GM12864 (cell line): ENCODE measurements at places on chromosomes 12 and 14.

DNA sequence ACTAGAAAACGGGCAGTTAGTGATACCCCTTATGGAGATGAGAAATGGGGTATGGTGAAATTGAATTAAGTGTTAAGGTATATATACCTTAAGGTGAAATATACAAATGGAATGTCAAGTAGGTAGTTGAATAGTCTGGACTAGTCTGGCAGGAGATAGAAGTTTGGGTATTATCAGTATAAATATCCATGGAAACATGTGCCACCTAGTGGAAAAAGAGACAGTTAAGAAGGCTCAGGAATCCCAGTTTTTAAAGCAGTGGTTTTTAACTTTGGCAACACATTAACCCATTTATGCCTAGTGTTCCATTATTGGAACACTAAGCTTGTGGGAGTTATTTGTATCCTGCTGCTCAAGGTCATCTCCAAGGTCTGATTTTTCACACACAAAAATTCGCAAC lies 38.6 kb upstream of the TPH2 start:
- DNase-seq, result no peak

- DNase-seq, result no peak
Measured at GRCh38 chr12:99619389-99620158, 28.0 kb upstream of the GARIN6 start.

DNA sequence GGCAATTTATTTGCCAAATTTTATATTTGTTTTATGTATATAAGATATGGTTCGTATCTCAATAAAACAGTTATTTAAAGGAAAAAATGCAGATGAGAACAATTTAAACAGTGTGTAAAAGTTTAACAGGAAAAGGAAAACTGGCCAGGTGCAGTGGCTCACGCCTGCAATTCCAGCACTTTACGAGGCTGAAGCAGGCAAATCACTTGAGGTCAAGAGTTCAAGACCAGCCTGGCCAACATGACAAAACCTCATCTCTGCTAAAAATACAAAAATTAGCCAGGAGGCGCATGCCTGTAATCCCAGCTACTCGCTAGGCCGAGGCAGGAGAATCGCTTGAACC lies 22.3 kb downstream of the G2E3 start:
- no peak for DNase-seq

GRCh38 chr14:104295681-104296387 lies 157.4 kb downstream of the KIF26A start:
- no peak for DNase-seq

- no peak for DNase-seq
Measured at GRCh38 chr12:39395866-39396265, 47.1 kb downstream of the KIF21A start.

DNA sequence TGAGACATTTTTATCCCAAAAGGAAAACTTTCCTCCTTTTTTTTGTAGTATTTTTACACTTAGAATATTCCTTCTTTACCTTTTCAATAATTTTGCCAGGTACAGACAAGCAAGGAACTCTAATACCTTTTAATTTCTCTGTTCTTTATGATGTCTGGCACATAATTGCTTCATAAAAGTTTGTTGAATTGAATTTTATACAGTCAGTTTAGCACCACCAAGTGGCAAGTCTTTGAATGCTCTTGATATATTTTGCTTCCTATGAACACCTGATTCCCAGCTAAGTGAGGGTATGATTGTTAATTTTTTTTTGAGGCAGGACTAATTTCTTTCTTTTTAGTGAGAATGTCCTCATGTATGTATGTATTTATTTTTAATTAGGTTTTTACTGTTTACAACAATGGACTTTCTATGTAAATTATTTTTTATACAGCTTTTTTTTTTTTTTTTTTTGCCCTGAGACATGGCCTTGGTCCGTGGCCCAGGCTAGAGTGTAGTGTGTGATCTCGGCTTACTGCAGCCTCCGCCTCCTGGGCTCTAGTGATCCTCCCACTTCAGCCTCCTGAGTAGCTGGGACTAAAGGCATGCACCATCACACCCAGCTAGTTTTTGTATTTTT lies 6.9 kb downstream of the TBC1D15 start:
- no peak for DNase-seq

- no peak for DNase-seq
Measured at GRCh38 chr12:24723759-24724158, 225.1 kb downstream of the BCAT1 start.

DNA sequence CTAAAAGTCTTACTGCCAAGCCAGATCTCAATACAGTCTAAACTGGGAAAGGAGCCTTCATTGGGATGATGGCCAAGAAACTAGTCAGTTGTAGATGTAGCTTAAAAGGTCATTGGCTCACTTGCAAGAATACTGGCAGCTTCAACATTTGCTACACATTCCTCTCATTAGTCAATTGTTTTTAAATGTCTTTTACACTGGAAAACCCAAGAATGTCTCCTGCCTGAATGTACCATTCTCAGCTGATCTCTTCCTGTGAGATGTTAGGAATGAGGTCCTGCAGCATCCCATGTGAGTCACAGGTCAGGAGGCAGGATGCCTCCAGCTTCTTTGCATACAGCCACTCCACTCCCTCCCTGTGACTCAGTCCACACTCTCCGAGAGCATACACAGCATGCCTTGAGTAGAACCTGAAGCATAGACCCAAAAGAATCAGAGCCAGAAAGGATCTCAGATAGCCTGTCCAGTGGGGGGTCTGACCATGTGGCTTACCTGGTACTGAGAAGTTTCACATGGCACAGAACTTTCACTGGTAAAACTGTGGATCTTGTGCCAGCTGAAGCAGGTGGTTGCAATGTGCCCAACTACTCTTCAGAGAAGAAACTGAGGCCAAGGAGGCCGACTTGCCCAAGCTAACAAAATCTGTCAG lies 56.0 kb upstream of the HECTD1 start:
- DNase-seq, result no peak

DNA sequence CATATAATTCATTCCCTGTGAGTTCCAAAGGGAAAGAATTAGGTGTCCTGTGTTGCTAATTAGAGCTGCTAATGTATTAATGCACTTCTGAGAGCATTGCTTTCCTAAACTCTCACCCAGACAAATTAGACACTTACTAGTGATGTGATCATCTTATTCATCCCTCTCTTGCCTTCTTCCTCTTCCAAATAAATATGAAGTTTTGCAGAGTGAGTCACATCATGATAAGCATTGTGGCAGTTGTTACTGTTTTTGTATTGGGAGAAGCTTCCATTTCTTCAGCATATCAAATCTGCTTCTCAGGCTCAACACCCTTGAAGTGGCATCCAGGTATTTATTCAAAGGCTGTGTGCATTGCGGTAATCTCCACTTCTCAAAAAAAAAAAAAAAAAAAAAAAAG lies 37.3 kb upstream of the E2F7 start:
- no peak for DNase-seq

DNA sequence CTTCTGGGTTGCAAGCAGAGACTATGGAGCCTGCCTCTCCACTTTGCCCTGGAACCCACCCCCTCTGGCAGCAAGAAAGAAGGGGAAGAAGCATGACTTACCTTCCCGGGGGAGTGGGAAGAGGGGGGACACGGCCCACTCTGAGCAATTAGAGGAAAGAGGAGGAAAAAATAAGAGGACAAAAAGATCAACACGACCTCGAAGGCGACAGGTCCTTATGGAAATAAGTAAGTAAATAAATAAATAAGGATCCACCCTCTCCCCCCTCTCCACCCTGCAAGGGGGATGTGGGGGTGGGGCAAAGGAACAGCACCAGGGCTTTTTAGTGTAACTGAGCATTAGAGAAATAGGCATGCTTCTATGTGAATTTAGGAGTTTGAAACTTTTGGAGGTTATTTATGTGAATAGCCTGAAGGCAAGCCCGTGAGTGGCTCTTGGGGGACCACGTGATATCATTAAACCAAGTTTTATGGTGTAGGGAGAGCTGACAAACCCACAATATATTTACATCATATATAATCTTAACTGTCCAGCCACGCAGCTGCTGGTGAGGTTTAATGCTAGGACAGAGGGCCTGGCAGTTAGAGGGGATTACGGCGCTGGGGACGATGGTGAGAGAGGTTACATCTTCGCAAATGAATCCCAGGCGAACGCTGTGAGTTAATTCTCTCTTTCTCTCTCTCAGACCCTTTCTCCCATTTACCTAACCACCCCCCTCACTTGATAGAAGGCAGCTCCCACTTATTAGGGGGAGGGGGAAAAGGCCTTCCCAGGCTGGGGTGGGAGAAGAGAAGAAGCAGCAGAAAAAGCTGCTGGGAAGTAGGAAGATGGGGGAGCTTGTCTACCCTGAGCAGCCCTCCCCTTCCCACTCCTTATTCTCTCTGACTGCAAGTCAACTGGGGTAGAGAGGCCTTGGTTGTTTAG lies 4.8 kb downstream of the HOXC5 start:
- DNase-seq, result no peak

DNA sequence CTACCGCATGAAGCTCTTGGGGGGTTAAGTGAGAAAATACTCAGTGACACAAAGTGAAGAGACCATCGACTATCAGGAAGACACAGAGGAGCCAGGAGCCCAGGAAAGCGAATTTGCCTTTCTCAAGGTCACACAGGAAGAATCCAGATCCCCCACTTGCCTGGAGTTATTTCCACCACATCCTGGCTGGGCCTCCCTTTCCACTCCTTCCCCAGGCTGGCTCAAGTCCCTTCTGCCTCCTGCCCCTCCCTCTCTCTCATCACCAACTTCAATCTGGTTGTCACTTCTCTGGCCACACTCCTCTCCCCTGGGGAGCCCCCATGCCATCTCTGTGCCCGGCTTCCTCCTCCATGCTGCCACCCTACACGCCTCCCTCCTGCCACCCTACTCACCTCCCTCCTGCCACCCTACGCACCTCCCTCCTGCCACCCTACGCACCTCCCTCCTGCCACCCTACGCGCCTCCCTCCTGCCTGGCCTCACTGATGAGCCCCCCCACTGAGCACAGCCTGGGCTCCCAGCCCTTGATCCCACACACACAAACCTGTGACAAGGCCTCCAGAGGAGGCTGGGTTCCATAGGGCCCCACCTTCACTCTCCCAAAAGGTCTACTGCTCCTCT lies 6.3 kb downstream of the SCNN1A start:
- no peak for DNase-seq

- no peak for DNase-seq
Measured at GRCh38 chr12:76384560-76384959, 36.3 kb upstream of the BBS10 start.

DNA sequence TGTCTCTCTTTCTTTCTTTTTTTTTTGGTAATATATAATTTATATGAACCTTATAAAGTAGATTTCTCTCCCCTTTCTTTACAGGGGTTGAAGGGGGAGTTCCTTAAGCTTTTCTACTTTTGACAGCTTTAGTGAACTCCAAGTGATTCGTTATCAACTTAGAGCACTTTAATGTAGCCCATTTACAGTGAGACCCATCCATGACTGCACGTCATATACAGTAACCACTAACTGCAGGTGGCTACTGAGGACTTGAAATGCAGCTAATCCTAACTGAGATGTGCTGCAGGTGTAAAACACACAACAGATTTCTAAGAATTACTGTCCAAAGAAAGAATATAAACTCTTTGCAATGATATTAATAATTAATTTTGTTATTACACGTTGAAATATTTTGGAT lies 582 bp downstream of the LRRIQ1 start:
- DNase-seq, result no peak

GRCh38 chr14:30445852-30446251 lies 113.1 kb upstream of the G2E3 start:
- DNase-seq, result no peak

- DNase-seq, result no peak
Measured at GRCh38 chr14:61561657-61562276, 133.5 kb upstream of the HIF1A start.

DNA sequence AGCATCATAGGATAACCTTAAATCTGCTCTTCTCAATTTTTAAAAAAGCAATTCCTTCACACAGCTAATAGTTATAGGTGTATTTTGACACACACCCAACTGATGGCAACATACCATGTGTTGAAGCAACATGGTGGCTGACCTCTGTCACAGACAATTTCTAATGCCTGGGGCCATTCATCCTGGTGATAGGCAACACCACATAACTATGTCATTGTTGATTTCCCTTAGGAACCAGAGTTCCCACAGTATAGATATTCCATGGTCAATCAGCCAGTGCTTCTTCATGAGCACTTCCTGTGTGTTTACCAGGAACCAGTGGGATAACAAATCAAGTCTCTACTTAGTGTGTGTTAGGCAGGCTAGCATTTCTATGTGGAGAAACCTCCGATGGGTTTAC lies 88.3 kb downstream of the FIGNL2 start:
- DNase-seq, result no peak

DNA sequence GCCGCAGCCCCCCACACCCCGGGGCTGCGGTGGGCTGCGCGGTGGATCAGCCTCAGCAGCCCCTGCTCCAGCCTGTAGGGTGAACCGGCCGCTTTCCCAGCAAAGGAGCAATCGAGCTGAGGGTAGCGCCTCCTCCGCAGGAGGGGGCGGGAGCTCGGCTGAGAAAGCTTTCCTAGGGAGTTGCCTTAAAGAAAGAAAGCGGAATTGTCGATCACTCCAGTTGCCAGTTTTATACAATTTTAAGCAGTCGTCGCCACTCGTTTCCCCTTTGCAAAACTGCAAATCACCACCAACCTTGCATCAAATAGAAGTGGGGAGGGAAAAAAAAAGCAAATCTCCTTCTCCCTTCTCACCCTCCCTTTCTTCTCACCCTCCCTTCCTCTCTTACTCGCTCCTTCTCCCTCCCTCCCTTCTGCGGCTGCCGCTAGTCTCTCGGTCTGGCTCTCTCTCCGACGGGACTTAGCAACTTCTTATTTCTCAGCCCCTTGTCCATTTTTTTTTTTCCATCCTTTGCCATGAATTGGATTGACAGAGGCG lies at the start of gene PDE3A:
Gene PDE3A, plus strand, starts transcription at position 424 of the 537 bp plus-strand sequence. CDS start 748 bp downstream, outside the sequence.
- DNase-seq, result no peak

GRCh38 chr14:39102969-39103957 lies at the start of gene SEC23A:
SEC23A (minus strand) TSS chr14:39103235; CDS start chr14:39096118, 7,117 bp downstream.
- DNase-seq, result peak; percentile 67
